Natural killer cell (primary cell): ENCODE measurements at places on chromosomes 12 and 14.

GRCh38 chr12:91637789-91638624, 455.4 kb upstream of the DCN start:
- DNase-seq, result no peak

DNA sequence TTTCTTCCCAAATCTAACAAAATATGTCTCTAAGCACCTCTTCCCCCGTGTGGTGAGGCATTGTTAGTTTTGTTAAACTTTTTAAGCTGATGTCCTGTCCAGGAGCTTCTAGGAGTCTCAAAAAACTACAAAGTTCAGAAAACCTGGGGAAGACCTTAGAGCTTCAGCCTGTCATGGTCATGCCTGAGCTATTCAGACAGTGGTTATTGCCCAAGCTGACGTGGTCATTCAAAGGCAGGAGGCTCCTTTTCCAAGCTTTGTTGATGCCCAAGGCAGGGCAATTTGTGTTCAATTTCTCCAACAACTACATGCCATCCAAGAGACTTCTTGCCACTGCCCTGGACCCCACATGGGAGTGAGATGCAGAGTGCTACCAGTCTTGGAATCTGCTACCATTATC, 5.8 kb upstream of the LYZ start:
- no peak for DNase-seq

- DNase-seq, result no peak
Measured at GRCh38 chr12:2811801-2812200, 667 bp upstream of the ITFG2 start.

DNA sequence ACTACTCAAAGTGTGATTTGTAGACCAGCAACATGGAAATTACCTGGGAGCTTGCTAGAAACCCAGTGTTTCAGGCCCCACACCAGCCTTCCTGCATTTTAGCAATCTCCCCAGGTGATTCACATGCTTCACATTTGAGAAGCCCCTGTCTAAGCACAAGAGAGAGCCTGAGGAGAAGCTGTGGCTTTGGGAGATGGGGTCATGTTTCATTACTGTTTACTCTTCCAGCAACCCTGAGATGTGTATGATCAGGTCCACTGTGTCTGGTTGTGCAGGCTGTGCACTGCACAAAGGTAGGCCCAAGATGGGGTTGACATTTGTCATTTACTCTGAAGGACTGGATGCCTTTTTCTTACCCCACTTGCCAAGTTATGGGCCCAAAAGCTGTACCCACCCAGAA, 190.1 kb downstream of the SLC41A2 start:
- DNase-seq, result no peak

GRCh38 chr12:42332301-42333285, 6.6 kb downstream of the PPHLN1 start:
- DNase-seq, result peak; percentile 70

DNA sequence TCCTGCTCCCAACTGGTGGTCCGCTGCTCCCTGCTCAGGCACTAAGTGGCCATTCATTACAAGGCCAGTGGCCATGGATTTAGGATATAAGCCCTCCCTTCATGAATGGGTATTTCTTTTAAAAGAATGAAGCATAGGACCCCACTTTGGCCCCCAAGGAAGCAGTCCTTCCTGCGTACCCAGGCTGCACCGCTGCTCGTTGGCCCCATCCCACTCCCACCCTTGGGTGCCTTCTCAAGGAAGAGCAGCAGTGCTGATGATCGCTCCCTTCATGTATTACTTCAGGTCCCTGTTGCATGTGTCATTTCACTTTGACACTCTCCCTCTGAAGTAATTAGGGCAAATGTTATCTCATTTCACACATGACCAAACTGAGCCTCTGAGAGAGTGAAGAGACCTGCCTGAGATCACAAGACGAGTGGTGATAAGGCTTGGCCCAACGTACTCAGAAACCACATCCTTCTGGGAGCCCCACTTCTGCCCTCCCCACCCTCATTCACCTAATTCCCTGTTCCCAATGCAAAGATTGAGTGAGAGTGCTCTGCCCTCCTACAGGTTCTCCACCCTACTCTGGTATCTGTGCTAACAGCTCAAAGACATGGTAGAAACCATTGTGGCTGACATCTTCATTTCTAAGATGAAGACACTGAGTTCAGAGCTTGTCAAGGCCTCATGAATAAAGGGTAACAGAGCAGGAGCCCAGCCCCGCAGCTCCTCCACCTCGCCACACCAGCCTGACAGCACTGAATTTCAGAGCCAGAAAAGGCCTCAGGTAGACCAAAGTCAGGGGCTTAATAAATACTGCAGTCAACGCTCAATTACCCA, 10.3 kb upstream of the KRT2 start:
- DNase-seq, result no peak

DNA sequence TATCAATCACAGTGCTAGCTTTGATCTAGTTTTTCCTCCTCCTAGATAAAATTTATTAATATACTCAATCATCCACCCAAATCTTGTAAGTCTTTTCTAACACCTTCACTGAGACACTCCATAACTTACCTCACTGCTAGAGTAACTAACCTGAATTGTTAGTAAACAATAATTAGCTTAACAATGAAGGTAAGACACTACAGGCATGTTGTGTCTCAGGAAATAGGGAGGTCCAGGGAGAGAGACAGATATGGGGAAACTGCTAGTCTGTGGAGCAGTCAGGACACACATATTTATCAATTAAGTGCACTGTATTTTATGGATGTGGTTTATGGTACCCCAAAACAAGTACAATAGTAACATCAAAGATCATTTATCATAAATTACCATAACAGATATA, 94.2 kb upstream of the SSTR1 start:
- no peak for DNase-seq
